ENCODE measurements at places on chromosomes 6 and 20.

GRCh38 chr20:22180244-22180643 lies 404.1 kb downstream of the FOXA2 start:
- no peak for DNase-seq

GRCh38 chr6:79801362-79801761 lies 146.0 kb downstream of the ELOVL4 start:
- DNase-seq: no peak

- DNase-seq: no peak
Observed at GRCh38 chr6:155895641-155896040, 440.0 kb upstream of the NOX3 start.

DNA sequence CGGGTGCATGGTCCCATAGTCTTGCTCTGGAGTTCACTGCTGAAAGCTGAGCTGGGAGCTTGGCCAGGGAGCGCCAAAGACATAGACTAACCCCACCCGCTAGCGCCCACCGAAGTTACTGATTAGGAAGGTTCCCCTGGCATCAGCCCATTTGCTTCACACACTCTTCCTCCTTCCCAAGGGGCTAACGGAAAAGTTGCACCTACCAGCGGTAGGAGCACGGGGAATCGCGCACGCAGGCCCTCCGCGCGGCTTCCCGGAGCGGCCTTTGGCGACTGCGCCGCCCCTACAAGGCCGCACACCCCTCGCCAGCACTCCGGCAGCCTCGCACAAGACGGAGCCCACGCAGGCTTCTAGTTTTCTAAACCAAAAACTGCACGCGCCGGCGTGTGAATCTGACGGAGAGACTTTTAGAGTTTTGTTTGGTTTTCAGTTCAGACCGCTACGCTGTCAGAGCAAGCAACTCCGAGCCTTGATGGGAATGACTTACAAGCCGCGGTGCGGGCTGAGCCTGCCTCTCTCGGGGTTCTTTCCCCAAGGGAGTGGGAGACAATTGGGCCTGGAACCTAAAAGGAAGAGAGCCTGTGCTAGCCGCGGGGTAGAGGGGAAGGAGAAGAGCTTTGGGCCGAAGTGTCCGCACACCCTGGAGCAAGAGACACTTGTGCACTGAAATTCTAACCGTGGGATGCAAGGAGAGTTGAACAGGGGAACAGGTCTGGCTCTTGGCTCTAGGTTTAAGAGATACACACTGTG lies 891 bp upstream of the POU3F2 start:
- DNase-seq: peak; percentile 68

- DNase-seq: peak; percentile 33
Observed at GRCh38 chr6:160088069-160088783, 33.4 kb upstream of the SLC22A1 start.

DNA sequence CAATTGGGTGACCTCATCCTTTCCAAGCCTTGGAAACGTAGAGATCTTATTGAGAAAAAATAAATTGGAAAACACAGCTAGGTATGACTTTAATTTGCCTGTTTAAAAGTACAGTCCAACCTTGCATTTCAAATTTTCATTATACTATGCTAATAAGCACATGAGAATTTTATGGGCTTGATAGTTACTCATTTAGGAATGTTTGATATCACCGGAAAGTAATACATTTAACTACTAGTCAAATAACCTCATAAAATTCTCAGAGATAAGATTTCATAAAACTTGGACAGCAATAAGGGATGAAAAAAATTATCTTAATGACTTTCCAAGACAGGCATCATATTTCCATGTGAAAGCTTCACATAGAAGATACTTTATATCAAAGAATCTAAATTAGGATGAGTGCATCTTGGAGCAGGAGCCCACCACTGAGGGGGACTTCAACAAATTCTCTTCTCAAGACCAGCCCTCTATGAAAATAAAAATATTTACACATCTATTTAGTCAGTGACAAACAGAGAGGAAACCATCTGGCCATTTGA lies 236.3 kb downstream of the EPHA7 start:
- no peak for DNase-seq

GRCh38 chr20:16501301-16501700 lies 71.9 kb downstream of the KIF16B start:
- no peak for DNase-seq

DNA sequence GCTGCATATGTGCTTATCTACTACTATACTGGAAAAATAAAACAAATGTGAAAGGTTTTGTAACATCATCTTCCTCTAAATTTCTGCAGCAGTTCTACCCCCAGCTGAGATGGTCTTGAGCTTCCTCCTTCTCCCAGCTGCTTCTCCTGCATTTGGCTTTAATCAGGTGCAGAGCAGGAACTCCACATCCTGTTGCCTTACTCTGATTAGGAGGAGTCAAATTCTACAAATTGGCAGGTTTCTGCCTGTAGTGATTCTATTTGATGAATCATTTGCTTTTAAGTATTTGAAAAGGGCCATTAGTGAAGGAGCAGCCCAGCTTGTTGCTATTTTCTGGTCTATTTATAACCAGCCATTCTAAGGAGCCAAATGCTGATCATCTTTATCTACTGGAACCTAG lies 224.5 kb downstream of the GMDS start:
- DNase-seq: no peak

DNA sequence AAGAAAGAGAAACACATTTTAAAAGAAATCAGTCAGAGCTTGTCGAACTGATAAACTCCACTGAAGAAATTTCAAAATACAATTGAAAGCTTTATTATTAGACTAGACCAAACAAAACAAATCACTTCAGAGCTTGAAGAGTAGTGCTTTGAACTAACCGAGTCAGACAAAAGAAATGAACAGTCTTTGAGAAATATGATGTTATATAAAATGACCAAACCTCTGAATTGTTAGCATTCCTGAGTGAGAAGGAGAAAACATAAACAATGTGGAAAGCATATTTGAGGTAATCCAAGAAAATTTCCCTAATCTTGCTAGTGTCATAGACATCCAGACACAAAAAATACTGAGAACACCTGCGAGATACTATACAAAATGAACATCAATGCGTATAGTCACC lies 13.2 kb upstream of the CST4 start:
- DNase-seq: no peak

DNA sequence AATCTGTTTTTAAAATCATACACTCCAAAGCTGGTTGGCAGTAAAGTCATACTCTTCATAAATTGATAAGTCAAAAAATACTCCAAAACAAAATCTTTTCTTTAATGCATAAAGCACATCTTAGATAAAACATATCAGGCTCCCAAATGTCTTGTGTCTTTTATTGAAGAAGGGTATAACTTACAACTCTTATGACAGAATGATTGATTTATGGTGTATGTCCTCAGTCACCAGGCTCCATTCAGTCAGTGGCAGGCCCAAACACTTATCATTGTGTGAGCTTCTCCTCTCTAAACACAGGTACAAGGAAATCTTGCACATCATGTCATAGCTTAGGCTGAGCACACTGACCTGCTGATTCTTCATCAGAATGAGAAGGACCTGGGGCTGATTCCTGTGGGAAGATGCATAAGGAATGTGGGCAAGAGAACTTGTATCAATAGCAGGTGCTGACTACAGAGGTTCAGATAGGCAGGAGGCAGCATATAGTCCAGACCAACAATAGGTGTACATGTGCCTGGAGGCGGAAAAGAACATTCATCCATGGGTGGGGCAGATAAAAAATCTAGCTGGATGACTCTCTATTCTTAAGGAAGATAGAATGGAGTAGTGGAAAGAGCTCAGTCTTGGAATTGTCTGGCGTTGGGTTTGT lies 1.9 kb downstream of the CALHM5 start:
- DNase-seq: no peak

DNA sequence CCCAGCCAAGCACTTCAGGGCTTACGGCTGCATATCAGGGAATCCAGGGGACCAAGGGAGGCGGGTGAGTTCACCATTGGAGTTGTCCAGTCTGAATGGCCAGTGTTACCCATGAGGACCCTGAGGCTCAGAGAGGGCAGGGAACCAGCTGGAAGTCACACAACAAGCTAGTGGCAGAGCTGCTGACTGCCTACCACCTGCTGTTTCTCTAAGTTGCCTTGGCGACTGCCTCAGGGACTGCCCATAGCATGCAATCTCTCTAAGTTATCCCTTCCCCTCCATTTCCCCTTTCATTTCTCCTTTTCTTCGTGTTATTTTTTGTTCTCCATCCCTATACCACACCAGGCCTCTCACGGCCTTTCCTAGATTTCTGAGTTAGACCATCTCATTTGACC lies 71.8 kb upstream of the SIRPA start:
- no peak for DNase-seq

- no peak for DNase-seq
Observed at GRCh38 chr6:324116-324728, 31.9 kb downstream of the DUSP22 start.

GRCh38 chr6:72977114-72977513 lies 248.2 kb downstream of the KHDC1L start:
- DNase-seq: no peak

GRCh38 chr6:167672738-167673137 lies 154.0 kb upstream of the AFDN start:
- no peak for DNase-seq

DNA sequence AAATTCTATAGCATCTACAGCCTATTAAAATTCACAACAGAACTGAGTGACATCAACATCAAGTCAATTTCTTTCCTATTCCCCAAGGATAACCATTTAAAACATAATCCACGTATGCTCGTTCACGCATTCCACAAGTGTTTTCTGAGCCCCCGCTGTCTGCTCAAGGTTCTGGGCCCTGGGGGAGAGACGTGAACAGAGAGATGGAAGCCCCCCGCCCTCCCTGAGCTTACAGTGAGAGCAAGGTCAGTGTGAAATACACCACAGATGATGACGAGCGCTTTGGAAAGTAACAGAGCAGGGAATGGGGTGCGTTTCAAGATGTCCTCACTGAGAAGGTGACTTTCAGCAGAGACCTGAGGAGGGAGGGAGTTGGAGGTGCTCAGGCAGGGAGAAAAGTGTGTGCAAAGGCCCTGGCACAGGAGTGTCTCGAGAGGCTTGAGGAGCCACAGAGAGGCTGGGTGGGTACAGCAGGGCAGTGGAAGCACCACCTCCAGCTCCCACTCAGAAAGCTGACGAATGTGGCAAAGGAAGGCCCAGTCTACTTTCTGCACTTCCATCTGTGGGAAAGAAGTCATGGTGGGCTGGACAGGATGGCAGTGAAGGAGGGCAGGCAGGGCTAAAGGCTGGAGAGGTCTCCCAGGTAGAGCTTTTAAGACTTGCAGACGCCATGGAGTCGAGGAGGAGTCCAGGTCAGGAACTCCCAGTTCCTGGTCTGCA lies 88.3 kb downstream of the DLL1 start:
- DNase-seq: no peak

- no peak for DNase-seq
Observed at GRCh38 chr20:5215672-5216304, 89.0 kb downstream of the CDS2 start.

- no peak for DNase-seq
Observed at GRCh38 chr6:73817253-73817652, 121.2 kb downstream of the CD109 start.

DNA sequence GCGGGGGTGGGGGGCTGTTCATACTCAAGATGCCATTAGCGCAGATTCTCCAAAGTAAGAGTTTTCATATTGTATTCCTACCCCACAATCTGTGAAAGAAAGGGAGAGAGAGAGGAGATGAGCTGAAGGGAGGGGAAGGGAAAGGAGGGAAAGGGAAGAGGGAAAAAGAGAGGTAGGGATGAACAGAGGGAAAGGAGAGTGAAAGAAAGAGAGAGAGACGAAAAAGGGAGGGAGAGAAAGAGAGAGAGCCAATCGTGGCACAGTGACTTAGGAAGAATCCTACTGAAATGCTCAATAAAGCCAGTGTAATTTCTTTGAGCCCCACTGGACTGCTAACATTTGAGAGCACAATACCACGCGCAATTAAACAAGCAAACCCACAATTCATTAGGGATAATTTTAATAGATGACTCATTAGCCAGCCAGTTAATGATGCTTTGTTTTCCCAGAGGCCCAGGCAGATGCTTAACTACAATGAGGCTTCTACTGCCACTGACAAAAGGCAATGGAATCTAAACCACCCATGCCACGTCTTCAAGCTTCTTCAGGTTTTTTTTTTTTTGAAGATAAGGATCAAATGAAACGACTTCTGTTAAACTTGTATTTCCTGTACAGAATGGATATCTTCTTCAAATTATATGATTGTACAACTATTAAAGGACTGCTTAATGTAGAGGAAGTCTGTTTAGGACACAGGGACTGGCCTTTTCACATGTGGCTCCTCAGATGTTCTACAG lies 306.8 kb downstream of the FOXC1 start:
- DNase-seq: no peak

Data from caudate nucleus (tissue), 63 donors.